ENCODE measurements at places on chromosomes 11 and 22.

DNA sequence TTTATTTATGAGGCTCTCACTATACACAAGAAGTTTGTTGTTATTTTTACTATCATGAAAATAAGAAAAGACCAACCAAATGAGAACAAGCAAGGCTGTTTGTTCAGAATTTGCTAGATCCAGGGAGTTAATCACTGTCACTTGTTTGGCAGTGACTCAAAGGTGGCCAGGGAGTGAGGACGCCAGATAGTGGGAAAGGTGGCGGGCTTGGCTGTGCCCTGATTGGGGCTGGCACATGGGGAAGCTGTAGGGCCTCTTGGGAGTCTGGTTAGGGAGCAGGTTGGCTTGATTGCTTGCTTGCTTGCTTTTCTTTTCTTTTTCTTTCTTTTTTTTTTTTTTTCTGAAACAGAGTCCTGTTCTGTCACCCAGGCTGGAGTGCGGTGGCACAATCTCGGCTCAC lies 53.1 kb upstream of the SLC22A12 start:
- DNase-seq, result no peak

DNA sequence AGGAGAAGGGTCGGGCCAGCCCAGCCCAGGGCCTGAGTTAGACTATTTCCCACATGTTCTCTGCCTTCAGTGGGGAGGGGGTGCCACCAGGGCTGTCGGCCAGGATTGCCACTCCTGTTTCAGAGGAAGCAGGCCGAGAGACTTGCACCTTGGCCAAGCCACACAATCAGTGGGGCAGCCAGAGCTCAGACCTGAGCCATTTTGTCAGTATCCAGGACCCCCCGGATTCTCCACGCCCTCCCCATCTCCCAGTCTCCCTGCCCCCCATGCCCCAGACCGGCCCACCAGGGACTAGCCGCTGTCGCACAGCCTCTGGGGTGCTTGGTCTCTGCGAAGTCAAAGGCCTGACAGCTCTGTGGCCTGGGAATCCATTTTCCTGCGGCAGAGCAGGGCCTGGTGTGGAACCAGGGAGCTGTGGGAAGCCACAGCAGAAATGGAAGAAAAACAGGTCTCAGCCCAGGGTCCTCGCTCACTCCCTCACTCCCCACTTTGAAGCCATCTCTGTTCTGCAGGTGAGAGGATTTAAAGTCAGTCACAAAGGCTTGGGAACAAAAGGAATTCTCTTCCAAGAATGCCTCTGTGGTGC lies 25.5 kb upstream of the MGAT3 start:
- DNase-seq, result no peak

DNA sequence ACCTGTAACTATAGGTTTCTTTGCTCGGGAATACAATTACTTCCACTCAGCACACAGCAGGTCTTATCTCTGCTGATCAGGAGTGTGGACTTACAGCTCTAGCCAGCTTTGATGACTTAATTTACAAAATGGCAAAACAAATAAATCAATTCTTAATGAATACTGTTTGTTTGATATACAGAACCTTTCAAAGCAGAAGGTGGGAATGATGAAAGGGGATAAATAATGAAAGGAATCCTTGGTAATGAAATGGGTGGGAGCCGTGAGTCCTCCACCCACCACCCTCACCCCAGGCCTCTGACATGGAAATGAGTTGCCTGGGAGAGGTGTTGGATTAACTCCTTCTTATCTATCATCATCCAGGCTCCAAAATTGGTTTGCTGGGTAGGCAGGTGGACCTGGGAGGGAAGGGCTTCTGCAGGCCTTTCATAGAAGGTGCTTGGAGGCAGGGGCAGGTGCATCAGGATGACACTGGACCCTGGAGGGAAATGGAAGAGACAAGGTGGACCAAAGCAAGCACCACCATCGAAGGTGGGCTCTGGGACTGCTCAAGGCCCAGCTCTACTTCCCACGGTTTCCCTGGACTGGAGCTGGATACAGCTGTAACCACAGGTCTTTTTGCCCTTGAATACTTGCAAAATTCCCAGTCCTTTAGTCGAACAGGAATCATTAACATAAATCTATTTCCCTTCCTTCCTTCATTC lies 23.0 kb downstream of the POU2AF1 start:
- DNase-seq, result no peak

DNA sequence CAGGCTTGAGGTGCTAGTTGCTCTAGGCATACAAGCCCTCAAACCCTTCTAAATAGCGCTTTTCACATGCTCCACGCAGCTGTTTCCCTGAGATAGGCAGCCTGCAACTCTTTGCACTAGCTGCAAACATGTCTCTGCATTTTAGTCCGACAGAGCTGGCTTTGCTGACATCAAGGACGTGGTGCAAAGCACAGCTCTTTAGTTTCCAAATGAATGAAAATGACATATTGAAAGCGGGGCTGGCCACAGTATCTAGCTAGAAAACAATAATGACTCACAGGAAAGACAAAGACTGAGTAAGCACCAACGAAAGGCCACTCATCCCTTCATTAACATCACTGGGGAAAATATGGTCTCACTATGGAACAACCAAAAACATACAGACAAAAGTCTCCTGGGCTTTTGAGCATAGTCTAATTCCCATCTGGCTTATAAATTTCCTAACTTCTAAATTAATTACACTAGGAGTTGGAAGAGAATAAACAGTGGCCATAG lies 15.3 kb upstream of the ZC3H12C start:
- DNase-seq, result no peak
